ENCODE measurements at places on chromosomes 12 and 14.

- no peak for DNase-seq
Observed at GRCh38 chr12:83179999-83180398, 493.3 kb downstream of the TMTC2 start.

DNA sequence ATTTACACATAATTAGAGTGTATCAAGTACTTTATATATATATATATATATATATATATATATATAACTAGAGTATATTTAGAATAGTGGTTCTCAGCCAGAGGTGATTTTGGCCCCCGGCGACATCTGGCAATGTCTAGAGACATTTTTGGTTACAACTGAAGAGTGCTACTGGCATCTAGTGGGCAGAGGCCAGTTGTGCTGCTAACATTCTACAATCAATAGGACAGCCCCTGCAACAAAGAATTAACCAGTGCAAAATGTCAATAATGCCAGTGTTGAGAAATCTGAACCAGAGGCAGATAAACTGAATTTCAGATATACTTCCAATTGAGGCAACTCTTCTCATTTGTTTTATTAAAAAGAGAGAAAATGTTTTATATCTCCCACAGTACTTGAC, 8.9 kb downstream of the GTF2A1 start:
- no peak for DNase-seq

DNA sequence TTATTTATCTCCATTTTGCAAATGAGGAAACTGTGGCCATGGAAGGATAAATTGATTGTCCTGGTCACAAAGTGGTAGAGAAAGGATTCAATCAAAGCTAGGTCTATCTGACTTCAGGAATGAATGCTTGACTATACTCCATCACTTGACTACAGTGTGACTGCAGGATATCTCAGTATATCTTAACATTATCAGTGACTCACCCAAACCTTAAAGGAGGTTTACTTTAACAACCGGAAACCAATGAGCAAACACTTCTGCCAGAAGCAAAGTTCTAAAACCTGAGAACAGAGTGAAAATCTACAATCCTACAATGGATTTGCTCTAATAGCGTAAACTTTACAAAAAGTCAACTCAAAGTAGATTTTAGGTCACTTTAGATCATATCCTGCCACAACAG, 277.0 kb downstream of the CEP128 start:
- DNase-seq: no peak

DNA sequence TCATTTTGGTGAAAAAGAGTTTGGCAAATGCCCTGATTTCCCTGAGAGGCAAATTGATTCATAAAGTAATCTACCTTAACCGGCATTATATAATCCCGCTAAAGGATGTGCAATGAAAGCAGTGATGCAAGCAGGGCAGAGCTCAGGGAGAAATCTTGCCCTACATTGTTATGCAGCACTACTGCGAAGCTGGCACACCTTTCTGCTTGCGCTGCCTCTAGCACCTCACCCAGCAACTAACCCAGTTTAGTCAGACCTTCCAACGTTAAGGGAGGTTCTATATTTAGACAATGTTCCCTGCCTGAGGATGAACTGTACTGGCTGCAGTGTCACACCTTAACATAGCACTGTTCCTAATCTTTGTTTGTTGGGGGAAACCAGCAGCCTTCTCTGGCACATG, 60.8 kb upstream of the CCDC196 start:
- no peak for DNase-seq

GRCh38 chr12:111033281-111034082, 113.1 kb upstream of the MYL2 start:
- no peak for DNase-seq

DNA sequence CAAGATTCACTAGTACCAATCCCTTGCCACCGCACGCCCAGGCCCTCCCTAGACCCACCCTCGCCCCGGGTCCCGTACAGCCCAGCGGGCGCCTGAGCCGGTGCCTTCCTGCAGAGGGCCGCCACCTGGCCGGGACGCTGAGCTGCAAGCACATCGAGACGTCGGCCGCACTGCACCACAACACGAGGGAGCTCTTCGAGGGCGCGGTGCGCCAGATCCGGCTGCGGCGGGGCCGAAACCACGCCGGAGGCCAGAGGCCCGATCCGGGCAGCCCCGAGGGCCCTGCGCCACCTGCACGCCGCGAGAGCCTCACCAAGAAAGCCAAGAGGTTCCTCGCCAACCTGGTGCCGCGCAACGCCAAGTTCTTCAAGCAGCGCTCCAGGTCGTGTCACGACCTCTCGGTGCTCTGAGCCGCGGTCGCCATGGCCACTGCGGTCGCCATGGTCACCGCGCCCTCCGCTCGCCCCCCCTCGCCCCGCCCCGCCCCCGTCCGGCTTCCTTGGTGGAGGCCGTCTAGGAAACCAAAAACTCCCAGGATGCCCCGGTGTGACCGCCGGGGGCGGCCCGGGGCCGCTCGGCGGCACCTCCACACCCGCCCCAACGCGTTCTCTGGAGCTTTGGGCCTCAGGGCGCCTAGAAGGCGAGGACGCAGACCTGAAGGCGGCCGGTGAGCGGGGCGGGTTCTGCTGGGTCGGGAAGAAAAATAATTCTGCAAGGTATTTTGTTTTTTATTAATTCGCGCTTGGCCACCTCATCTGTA, 3.7 kb downstream of the REM2 start:
- DNase-seq: peak; percentile 54

DNA sequence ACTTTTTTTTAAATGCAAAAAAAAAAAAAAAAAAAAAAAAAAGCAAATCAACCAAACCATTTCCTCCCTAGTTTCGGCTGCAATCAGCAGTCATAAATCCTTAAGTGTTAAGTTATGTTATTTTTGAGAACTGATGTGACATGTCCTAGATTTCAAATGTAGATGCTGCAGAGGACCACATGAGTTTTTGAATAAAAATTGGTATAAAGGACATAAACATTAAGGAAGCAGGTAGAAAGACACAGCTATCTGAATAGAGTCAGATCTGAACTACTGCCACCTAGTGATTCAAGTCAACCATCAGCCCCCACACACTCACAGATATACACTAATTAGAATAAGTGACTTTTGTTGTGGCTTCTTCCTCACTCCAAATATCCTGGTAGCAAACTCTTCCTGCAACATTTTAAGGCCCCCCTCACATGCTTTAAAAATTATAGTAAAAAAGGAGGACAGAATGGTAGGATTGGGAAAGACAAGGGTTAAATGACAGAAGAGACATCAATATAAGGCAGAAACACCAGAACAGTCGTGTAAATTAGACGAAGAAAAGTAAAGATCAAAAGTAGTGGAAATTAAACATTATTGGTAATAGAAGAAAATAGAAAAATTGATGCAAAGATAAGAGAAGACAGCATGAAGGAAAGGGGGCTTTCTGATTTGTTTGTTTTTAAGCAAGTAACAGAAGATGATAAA, 394.5 kb upstream of the ATP2B1 start:
- no peak for DNase-seq

DNA sequence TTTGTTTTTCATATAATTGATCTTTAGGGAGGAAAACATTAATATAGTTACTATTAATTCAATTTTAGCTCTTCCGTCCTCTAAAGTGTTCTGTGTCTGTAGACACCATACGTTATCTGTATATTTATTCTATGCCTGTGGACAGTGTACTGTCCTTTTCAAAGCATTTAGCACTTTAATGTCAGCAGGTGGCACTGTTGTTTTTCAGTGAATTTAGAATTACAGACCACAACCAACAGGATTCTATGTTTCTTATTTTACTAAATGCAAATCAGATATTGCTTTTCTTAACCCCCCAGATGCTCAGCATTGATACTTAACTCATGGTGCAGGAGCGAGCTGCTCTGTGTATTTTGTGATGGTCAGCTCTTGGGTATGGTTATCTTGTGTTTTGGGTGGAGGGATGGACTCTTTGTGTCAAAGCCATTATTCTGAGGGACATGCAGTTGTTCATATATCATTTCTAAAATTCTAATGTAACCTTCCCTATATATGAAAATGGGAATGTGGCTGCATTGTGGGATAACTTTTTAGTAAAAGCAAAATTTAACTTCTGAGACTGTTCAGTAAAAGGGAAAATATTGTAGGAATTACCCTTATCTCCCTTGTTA, 65.2 kb downstream of the PAPOLA start:
- DNase-seq: no peak

DNA sequence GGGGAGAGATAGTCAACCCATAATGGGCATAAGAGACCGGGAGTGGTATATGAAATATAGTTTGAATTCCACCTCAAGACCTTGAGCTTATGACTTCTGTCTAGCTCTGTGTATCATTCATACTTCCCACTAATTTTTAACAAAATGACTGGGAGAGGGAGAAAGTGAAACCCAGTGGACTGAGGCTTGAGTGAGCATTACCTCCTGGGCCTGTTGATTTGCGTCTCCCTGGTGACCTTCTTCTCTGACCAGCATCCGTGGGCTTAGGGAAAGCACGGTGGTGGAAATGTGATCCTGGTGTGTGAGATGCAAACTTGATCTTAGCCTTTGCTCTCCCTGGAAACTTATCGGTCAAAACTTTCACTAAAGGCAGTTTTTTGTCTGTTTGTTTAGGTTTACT, 207.9 kb upstream of the BCL2L14 start:
- no peak for DNase-seq

Measured in stimulated activated CD4-positive, alpha-beta T cell treated with anti-CD3 and anti-CD28 coated beads, Interleukin-2, amount 100 ng/mL, for 48 hours (primary cell).